ENCODE measurements at places on chromosomes 6 and 20.
A peak's percentile ranks its signal among the peaks of the same experiment; 100 is the strongest.

- no peak for DNase-seq
Observed at GRCh38 chr6:82767037-82767436, 298.6 kb downstream of the UBE3D start.

DNA sequence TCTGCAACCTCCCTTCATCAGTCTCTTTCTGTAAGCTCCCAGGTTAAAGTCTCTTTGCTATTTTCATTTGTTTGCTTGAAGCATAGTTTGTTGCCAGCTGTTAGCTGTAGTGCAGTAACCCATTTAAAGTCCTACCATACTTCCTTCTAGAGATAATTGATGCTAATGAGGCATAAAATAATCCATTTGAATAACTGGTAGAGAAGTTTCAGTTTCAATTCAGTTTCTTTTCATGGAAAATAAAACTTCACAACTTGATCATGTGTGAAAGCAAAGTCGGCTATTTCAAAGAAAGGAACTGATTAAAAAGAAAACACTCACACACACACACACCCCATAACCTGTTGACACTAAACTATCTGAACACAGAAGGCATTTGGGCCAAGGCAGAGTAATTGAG, 68.5 kb upstream of the TENT5A start:
- no peak for DNase-seq

DNA sequence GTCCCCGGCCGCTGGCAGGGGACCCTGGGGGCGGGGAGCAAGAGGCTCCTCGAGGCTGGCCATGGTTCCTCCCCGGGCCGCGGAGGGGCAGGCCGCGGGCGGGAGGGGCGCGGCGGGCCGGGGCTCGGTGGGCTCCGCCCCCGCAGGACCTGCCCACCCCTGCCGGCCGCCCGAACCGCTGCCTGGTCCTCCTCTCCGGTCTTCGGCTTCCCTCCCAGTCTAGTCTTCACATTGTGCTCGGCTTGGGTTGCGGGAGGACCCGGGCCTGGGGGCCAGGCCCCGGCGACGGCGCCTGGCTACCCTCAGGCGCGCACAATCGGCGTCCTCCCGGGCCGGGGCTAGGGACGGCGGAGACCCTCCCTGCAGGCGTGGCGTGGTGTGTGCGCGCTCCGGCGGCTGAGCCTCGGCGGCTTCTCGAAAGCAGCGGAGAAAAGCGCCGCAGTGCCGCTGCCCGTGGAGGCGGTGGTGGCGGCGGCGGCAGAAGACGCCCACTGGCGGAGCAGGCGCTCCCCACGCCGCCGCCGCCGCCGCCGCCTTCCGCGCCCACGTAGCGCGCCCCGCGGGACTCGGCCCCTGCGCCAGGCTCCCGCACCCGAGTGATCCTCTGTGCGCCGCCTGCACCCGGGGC, at the start of gene PDE10A:
TSS of gene PDE10A (minus strand) at position 493 of the 628 bp plus-strand sequence. CDS start at position 63, 430 bp downstream.
- DNase-seq: peak; percentile 63

DNA sequence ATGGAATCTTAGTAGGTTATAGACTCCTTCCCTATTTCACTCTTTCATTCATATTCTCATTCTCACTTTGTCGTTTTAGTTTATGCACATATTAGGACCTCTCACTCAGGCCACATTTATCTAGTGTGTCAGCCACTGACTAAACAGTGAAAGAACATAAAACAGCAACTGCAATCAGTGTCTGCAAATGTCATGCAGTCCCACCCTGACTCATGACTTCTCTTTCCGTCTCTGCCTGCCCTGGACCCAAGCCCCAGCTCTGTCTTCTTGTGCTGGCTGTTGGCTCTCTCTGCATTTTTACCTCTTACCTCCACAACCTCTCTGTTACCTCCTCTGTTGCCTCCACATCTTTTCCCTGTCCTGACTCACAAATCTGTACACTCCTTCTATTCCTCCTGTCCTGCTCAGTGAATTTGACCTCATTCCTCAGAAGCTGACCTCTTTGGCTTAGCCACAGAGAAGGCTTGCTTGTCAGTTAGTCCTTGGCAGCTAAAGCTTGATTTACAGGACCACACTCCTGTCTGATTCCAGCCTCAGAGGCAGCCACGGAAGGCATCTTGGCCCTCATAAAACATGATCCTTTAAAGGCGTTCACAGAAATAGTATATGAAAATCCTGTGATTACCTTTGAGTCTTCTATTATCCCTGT, 247.6 kb downstream of the PKHD1 start:
- DNase-seq: no peak

DNA sequence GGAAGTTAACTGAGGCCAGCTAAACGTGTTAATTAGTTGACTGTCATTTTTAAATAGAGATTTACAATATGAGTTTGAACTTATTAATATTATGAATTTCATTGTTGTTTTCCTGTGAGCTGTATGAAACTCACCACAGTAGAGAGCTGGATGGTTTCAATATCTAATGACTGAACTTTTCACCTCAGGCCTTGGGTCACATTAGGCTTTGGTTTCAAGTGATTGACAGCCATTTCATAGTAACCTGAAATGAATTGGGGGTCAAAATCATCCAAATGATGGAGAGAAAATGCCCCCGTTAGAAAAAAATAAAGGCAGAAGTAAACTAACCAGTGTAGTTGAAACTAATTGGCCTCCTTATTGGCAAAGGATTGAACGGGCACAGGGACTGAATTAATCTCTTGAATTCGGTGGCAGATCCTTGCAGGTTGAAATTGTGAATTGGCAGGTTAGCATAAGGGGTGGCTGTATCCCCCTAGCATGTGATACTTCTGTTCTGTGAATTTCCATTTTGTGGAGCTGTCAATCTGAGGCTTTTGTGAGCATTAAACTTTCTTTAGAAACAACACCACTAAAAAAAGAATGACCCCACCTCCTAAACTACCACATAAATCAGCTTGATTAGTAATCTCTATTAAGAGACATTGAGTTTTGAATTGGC, 155.1 kb upstream of the MMS22L start:
- DNase-seq: no peak

DNA sequence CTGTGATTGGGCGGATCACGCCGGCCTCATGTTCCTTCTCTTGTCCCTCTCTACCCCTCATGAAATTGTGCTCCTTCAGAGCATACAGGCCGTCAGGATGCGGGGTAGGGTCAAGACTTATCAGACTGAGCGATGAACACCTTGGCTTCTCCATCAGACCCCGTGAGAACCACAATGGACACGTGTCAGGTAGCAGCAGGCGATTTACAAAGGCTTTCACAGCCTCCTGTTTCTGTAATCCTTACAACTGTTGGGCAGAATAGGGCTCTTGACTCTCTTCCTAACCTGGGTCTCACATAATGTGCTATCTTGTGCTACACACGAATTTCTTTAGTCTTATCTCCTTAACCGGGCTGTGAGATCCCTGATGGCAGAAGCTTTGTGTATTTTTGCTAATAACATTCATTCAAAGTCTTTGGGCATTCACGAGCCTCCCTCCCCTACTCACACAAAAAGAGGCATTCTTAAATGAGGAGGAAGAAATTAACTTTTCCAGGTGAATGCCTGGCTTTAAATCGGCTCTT, 122.9 kb upstream of the SLC22A23 start:
- DNase-seq: no peak

DNA sequence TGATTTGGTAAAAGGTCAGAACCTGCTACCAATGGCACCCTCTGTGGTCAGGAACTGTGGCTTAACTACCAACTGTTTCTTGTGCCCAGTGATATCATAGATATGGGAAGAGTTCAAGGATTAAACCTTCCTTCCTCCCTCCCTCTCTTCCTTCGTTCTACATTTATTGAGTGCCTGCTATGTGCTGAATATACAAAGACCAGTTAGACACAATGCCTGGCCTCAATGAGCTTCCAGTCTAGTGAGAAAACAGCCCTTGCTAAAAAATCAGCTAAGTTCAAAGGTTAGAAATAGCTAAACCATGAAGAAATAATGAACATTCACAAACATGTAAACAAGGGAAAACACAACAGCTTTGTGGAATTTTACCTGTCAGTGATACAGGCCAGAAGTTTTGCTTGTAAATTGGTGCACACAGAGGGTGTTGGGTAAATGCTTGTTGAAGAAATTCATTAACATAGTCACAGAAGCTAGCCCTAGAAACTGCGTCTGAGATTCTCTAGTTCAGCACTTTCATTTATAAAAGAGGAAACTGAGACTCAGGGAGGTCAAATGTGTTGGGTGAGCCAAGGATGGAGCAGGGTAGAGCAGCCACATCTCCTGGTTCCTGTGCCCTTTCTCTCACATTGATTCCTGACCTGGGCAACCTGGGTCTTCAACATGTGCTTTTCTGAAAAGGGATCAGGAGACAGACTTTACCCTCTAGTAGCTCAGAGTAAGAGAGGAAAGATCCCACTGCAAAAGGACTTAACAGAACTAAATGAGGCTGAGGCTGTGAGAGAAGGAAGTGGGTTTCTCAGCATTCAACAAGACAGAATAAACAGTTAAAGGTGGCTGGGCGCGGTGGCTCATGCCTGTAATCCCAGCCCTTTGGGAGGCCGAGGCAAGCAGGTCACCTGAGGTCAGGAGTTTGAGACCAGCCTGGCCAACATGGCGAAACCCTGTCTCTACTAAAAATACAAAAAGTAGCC, 14.4 kb upstream of the FOXO3 start:
- DNase-seq: no peak

DNA sequence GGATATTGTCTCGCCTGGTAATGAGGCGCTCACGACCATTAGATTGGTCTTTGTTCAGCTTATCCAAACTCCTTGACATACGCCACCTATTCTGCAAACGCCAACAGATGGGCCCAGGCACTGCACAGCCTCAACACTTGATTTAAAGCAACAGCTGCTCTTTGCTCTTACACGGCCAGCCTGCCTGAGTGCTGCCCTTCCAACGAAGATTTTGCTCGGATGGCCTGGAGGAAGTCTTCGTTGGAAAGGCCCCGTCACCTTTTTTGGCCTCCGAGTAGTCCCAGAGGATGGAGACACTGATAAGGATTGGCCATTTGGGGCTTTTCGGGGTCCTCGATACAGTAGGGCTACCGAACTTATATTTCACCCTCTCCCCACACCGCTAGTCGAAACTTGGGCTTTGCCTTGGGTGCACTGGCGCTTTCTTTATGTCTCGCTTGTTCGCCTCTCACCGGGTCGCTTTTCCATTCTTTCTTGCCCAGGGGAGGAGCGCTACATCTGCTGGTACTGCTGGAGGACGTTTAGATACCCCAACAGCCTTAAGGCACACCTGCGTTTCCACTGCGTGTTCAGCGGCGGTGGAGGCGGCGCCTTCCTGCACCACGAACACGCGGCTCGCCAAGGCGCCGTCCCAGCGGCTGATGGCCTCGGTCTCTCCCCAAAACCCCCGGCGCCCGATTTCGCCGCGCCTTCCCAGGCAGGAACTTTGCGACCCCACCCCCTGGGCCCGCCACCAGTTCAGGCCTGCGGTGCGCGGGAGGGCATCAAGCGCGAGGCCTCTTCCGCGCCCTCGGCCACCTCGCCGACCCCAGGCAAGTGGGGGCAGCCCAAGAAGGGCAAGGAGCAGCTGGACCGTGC, 6.1 kb downstream of the PRDM13 start:
- DNase-seq: no peak

DNA sequence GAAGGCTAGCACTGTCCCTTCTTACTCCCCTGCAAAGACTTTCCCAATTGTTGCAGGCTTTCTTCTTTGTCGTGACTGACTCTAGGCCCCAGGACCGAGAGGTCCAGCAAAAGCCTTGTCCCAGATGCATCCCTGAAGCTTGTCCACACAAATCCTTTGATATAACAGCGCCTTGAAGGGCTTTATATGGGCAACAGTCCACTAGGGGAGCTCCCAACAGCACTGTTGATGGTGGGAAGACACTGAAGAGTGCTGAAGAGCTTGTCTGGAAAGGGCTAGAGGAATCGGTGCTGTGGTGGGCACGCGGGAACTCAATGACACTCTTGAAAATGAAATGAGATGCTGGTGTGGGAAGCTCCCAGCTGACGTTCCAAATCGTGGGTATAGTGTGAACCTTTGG, 316.1 kb upstream of the CDH4 start:
- DNase-seq: no peak

DNA sequence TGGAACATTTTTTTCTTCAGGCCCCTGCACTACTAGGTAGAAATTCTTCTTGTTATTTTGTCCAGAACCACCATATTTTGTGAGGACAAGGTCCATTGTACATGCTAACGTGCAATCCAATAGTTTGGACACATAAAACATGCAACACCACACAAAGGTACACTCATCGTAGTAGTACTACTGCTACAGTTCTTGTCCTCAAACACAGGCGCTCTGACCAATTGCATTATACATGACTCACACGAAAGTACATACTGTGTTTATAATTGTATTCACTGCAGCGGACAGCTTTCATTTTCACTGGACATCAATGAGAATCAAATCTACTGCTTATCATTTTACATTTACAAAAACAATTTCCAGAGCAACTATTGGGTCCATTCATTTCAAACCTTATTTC, 15.3 kb upstream of the SMLR1 start:
- DNase-seq: no peak

GRCh38 chr6:82208913-82209312, 38.6 kb downstream of the IBTK start:
- DNase-seq: no peak

GRCh38 chr6:106315765-106316374, 9.7 kb downstream of the ATG5 start:
- DNase-seq: no peak

GRCh38 chr6:143538374-143538773, 26.9 kb upstream of the FUCA2 start:
- DNase-seq: no peak

DNA sequence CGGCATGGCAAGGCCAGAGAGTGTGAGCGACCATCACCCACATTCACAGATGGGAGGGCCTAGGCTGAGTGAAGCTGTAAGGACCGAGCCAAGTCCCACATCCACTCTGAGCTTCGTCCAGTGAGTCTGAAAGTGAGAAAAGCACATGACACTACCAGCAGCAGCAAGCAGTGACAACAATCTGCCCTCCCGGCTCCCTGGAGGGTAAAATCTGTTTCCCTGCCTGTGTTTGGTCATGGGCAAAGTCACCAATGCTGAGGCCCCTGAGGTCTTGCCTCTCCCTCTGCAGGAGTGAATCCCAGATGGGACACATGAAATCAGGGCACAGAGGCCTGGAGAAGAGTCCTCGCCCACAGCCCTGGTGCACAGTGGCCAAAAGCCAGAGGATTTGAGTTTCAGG, 6.4 kb upstream of the CST7 start:
- DNase-seq: no peak

GRCh38 chr6:156881687-156882629, 104.8 kb downstream of the ARID1B start:
- no peak for DNase-seq

GRCh38 chr20:11651138-11651537, 266.6 kb upstream of the BTBD3 start:
- no peak for DNase-seq

- DNase-seq: no peak
Observed at GRCh38 chr6:37130704-37131103, 39.2 kb upstream of the PIM1 start.

GRCh38 chr20:52569201-52569600, 377.6 kb upstream of the ZFP64 start:
- DNase-seq: no peak

GRCh38 chr6:91407706-91408105, 820.8 kb upstream of the MAP3K7 start:
- no peak for DNase-seq

GRCh38 chr20:36541227-36541767, at the start of gene MYL9:
Gene MYL9 (plus strand): TSS chr20:36541519. CDS start chr20:36544885, 3,366 bp downstream.
- DNase-seq: peak; percentile 57

- DNase-seq: no peak
Observed at GRCh38 chr20:62832212-62832922, 15.5 kb downstream of the COL9A3 start.

- DNase-seq: peak; percentile 48
Observed at GRCh38 chr20:31860390-31861134, 9.8 kb downstream of the DUSP15 start.

All from fibroblast of the aortic adventitia (primary cell).